ENCODE measurements at places on chromosomes 5 and 9.

- DNase-seq: no peak
Measured at GRCh38 chr5:125550274-125550673, 803.8 kb upstream of the ZNF608 start.

GRCh38 chr9:2817999-2818803, 25.7 kb downstream of the PUM3 start:
- DNase-seq: peak; percentile 58

DNA sequence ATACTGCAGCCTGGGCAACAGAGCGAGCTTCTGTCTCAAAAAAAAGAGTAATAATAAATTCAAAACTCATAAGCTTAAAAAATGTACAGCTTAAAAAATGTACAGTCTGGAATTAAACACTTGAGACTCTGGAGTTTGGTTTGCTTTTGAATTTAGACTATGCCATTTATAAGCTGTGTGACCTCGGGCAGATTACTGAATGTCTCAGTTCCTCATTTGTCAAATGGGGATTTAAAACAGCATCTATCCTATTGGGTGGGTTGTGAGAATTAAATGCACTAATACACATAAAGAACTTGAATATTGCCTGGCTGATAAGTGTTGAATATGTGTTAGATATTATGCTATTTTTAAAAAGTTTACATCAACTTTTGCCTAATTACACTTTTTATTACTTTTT, 98.4 kb downstream of the SCAMP1 start:
- DNase-seq: no peak

DNA sequence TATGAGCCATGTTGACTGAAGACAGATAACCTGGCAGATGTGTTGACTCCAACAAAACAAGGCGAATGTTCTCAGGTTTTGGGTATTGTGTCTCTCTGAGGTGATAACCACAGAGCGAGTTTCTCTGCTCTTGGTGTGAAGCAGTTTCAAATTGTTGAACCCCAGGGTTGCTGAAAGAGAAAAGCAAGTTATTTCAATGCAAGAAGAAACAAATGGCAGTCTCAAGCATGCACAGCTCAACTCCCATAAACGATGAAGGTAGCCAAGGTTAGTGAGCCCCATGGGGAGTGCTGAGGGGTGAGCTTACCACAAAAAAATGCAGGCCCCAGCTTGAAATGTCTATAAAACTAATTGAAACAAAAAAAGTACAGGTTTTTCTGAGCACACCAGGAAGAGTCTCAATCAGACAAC, 220.8 kb upstream of the DAPK1 start:
- peak; percentile 53 for DNase-seq

- no peak for DNase-seq
Measured at GRCh38 chr5:143031781-143032580, 261.8 kb downstream of the ARHGAP26 start.

DNA sequence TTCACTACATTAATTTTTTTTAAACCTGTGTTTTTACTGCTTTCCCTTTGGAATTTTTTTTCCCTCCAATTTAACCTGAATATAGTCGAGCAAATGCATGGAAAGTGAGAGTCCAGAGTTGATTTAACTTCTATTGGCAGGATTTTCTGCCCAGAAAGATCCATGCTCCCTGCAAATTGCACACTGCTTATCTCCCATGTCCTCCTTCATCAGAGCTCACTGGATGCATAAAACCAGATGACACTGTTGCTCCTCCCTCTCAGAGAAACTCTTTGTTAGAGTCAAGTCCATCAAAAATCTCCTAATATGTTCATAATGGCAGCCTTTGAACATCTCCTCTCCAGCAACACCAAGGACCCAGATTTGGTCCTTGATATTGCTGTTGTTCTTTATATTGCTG, 297.0 kb upstream of the SLC24A2 start:
- no peak for DNase-seq

DNA sequence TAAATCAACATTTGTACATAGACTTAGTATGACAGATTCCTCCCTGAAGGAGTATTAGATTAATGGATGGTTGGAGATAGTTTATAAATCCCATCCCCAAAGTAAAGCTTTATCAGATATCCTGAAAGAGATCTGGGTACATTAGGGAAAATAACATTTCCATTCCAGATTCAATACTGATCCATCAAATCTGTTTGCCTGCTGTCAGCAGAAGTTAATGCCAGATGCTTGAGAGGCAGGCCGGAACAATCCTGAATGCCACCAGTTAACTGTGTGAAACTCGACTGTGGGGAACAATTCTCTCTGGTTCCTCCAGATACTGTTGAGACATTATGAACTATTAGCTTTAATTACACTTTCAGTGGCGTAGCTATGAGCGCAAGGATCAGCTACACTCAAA, 1166.8 kb downstream of the MAT2B start:
- no peak for DNase-seq

DNA sequence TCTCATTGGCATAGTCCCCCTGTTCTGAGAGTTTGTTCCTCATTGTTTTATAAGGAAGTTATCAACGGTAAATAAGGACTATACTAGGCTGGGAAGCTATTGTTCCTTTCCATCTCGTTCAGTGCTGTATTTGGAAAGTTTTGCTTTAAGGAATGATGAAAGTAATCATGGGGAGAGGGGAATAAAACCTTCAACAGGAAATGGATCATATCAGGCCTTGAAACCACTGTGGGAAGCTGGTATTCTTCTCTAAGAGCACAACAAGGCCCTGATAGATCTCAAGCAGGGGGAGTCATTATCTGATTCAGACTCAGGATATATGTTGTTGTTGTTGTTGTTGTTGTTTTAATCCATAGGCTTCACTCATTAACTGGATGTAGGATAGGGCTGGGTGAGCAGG, 474.5 kb downstream of the ENC1 start:
- no peak for DNase-seq

DNA sequence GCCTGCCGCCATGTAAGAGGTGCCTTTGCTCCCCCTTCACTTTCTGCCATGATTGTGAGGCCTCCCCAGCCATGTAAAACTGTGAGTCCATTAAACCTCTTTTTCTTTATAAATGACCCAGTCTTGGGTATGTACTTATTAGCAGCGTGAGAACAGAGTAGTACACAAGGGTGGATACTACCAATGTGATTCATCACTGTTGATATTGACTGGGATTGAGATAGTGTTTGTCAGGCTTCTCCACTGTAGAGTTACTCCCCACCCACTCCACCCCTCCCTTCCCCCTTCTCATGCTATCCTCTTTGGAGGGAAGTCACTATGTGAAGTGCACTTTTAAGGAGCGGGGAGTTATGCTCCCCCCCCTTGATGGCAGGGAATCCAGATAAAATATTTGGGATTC, 11.4 kb upstream of the CRHBP start:
- no peak for DNase-seq

GRCh38 chr9:88824711-88825110, 166.6 kb upstream of the S1PR3 start:
- DNase-seq: no peak

GRCh38 chr5:147084702-147085101, 150.1 kb upstream of the STK32A start:
- DNase-seq: no peak

DNA sequence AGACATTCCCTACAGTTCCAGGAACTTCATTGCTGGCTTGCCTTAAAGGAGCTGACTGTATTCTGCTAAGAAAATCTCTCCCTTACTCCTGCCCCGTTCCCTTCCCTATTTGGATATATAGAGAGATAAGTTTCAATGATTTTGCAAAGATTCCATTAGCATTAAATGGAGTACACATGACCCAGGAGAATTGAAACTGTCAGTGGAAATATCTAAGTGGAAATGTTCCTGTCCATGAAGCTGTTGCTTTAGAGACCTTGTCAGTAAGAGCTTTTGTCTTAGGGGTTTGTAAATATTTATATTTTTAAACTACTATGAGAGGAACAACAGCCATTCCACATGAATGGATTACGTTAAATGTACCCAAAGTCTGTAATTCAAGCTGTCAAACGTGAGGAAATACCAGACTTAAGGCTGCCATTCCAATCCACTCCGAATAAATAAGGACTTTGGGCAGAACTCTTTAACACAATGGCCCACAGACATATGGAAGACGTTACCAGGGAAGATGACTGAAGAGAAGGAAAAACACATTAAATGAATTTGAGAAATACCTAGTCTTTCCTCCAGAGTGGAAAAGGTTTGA, 387.1 kb upstream of the PAPPA start:
- DNase-seq: no peak
